Activated effector memory CD4-positive, alpha-beta T cell treated with Interleukin-2 at 50 U/mL for 16 hours (primary cell): ENCODE measurements at places on chromosomes 1 and 21.

- no peak for DNase-seq
These were observed 160.8 kb upstream of the SGIP1 start for GRCh38 chr1:66373157-66373591.

GRCh38 chr1:223460566-223461189 is 67.5 kb downstream of the CCDC185 start:
- DNase-seq, result no peak

- DNase-seq, result no peak
These were observed 337.5 kb upstream of the LRRC7 start for GRCh38 chr1:69230208-69230607.

DNA sequence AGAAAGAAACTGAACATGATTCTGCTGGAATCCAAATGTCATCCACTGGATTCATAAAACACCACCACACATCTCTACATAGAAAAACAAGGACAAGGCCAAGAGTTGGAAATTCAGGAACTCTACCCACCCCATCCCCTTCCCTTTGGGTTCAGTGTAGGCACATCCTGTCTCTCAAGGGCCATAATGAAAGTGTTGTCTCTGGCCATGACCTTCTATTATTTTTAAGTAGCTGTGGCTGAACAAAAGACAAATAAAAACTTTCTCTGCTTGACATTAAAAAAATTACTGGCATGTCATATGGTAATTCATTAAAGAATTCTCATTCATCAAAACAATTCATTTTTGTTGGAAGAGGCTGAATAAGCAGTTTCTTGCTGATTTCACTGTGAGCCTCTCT is 54.9 kb upstream of the ZBTB18 start:
- no peak for DNase-seq

DNA sequence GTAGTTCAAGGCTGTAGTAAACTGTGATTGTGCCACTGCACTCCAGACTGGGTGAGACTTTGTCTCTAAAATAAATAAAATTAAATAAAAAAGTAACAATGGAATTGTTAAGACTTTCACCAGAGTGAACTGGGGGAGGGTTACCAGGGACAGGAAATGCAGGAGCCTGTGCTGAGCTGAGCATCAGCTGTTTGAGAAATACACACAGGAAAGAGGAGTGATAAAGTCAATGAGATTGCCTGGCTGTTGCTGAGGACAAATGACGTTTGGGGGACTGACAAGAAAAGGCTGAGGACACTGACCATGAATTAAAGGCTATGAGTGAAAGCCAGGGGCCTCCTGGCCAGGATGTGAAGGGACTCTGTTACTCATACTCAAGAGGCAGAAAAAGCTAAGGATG is 226.3 kb downstream of the SETD4 start:
- no peak for DNase-seq

- no peak for DNase-seq
These were observed 118.2 kb downstream of the DYRK1A start for GRCh38 chr21:37484535-37485474.

GRCh38 chr21:42079939-42080787 is 9.0 kb downstream of the UMODL1 start:
- DNase-seq, result no peak

DNA sequence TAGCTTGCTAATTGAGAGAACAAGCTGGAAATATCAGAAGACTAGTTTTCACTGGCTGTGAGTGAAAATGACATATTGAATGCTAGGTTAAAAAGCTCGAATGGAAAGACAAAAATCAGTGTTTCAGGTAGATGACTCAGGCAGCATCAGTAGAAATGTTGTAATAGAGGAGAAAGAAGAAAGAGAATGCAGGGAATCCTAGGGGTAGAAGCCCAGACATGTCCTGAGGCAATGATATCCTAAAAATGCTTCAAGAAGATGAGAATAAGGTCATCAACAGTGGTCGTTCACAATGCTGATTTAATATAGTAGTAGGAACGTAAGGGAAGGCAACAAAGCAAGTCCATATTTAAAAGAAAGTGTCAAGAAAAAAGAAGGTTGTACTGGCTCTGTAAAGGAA is 96.7 kb upstream of the HP1BP3 start:
- no peak for DNase-seq

DNA sequence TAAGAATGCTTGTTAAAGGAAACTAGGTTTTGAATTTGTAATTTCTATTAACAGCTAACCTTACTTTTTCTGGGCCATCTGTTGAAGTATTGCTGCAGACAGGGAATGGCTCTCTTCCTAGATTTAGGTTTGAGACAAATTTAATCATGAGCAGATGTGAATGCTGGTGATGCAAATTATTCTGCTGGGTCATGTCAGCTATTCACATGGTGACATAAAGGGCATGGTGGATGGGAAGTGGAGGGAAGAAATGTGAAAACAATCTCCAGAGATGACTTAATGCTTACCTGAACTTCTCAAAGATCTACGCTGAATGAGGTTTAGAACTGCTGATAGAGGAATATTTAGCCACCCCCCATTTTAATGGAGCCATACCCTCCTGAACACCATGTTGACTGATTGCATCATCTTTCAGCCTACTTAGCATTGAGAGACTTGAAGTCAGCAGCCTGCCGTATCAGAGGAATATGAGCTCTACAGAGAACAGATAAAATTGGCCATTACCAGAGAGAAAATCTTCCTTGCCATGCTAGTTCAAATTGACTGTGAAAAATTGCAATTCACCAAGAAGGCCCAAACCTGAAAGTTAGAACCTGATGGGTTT is 138.8 kb downstream of the HHAT start:
- DNase-seq, result no peak

- DNase-seq, result no peak
These were observed 25.9 kb upstream of the EPS8L3 start for GRCh38 chr1:109789551-109790180.

DNA sequence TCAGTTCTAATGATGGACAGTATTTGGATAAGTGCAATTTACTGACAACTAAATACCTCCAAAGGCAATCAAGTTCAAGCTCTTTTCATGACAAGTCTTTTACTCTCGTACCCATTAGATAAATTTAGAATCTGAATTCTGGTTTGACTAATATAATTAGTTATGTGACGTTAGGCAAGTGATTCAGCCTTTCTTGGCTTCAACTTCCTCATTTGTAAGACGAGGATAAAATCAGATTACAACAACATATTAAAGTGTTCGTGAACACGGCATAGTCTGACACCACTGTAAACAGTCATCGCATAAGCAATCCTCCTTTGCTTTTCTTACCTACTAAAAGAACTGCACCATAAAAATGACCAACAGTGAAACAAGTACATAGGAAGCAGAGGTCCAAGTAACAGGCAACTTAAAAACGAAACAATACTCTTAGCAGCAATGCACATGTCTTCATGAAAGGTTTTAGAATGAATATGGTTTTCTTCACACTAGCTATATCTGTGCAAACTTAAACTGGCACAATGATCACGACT is 25.7 kb downstream of the COA6 start:
- no peak for DNase-seq

GRCh38 chr1:67818725-67819301 is 14.5 kb downstream of the GNG12 start:
- no peak for DNase-seq

DNA sequence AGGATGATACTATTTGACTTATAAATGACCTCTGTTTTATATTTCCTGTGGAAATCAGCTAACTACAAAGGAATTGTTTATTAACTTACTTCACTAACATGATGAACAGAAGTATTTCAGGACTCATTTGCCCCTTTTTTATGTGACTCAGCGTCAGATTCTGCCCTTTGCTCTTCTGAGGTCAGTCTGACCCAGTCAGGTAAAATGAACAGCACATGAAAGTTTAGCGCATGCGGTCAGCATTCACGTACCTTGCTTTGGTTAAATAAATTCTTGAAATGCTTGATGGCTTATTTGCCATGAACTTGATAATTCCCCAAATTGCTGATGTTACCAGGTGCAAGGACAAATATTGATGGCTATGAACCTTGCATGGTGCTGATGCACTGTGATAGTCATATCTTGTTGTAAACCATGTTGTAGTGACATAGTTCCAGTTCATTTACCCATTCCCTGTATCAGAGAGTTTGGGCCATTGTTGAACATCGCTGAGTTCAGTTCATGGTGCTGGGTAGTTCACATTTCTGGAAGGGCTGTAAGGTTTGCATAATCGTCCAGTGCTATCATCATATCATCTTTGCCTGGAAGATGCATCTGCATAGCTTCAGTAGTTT is 133.4 kb downstream of the NFIA start:
- no peak for DNase-seq

GRCh38 chr1:22133247-22133930 is 9.5 kb downstream of the WNT4 start:
- no peak for DNase-seq

GRCh38 chr1:224116131-224116530 is 2.2 kb downstream of the FBXO28 start:
- no peak for DNase-seq

DNA sequence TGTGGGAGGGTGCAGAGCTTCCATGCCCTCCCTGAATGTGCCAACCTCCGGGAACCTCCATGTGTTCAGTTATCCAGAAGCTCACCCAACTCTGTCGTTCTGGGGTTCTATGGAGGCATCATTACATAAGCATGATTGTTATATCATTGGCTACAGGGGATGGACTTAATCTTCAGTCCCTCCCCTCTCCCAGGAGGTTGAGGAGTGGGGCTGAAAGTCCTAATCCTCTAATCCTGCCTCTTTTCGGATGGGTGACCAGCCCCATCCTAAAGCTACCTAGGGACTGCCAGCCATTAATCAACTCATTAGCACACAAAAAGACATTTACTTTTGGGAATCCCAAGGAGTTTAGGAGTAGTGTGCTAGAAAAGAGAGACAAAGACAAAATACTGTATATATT is 32.0 kb upstream of the PSEN2 start:
- no peak for DNase-seq
